Activated T-cell treated with anti-CD3 and anti-CD28 coated beads, Interleukin-2, amount 50 U/mL, for 72 hours (primary cell): ENCODE measurements at places on chromosomes 4 and X. TPM values are rescaled to one million over a fixed set of nuclear protein-coding genes. Genes with fewer than 3 reads are reported as not detected.

S100G gene
- not detected for total RNA-seq

ANOS1 gene
- not detected for total RNA-seq

SAGE1 gene
- total RNA-seq: not detected

IKBKG gene
- 38.4 TPM for total RNA-seq

HTN1 gene
- not detected for total RNA-seq

F8A1 gene
- 50.6 TPM for total RNA-seq

DNA sequence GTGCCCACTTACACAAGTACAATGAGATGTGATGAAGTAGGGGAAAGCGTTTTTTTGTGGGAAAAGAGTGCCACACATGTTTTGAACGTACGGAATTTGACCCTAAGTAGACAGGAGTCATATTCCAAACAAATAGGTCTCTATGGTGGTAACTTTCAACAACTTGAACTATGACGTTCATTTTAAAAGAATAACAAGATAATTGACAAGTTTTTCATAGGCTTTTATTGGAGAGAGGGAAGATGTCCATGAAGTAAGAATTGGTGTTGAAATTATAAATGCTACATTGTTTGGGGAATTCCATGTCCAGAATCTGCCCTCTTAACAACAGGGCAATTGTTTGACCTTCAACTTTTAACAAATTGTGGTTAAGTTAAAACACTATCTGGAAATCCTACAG lies 126.5 kb downstream of the GASK1B start:
- DNase-seq: no peak

- no peak for DNase-seq
Observed at GRCh38 chr4:74541667-74542066, 96.7 kb downstream of the AREG start.

DNA sequence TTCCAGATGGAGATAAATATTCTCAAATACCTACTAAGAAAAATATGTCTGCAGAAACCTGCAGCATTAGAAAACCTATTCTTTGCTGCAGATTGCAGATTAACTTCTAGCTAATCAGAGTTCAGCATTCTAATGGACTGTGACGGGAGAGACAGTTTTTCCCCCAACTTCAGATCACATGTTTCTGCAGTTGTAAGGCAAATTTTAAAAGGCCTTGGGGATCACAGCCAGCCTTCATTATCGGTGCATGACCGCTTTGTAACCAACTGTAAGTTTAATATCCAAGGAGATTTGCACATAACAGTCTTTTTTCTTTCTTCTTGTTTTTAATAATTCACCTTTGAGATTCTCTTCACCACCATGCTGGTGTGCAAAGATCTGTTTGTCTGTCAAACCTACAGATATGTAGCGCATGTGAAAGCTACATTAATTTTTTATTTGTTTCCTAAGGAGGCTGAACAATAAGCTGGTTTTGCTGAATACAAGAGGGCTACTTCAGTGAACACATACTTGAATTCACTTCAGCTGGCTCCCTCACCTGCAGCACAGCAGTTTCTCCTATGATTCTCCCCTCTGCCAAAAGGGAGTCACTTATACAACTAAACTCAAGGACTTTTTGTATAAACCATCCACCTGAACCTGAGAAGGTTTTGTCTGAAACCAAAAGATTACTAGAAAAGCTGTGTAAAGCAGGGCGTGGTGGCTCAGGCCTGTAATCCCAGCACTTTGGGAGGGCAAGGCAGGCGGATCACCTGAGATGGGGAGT lies 488.5 kb downstream of the RPA4 start:
- no peak for DNase-seq

- no peak for DNase-seq
Observed at GRCh38 chrX:142201113-142201512, 4.0 kb downstream of the MAGEC2 start.

GRCh38 chrX:23884427-23885024 lies 23.2 kb downstream of the APOO start:
- no peak for DNase-seq
